ENCODE measurements at places on chromosomes 3 and 15.

- DNase-seq, result no peak
Measured at GRCh38 chr3:145471976-145472375, 689.0 kb downstream of the PLOD2 start.

- no peak for DNase-seq
Measured at GRCh38 chr3:159733194-159733860, 255.3 kb upstream of the IL12A start.

DNA sequence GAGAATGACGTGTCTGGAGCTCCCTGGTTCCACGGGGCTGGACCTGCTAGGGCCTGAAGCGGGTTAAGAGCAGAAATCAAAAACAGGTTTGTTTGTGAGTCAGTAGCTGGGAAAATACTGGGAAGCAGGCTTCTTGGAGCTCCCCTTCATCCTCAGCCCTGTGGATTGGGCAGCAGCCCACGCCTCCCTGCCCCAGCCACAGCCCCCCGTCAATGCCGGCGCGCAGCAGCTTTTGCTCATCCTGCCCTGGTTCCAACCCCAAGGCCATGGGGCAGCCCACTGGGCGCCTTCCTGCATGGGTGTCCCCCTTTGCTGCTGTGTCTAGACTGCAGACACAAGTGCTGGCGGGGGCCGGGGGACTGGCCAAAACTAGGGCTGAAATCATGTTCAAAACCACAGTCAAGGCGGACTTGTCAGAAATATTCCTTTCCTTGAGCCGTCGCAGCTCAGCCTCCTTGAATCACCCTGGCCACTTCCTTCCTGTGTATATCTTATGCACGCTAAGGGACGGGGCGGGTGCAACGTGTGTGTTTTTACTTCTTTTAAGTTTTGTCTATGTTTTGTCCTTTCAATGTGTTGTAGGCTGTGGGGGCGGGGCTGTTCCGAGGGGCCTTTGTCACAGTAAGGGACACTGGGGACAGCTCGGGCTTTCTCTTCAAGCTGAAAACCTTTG is 108.1 kb downstream of the KLF13 start:
- peak; percentile 83 for DNase-seq

DNA sequence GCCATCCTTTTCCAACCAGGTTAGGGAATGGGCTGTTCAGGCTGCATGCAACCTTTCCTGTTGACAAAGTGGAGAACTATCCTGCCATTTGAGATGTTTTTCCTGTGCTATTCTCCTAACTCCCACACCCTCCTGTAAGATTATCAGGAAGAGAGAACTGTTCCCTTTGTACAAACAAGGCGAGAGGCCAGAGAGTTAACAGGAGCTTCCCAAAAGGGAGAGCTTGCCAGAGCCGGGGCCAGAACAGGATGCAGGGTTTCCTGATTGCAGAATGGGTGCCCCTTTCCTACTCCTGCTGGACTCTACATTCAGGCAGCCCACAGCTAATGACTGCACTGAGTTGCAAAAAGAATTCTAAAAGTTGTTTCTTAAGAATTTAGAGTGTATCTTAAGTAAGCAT is 17.1 kb downstream of the PML start:
- no peak for DNase-seq

DNA sequence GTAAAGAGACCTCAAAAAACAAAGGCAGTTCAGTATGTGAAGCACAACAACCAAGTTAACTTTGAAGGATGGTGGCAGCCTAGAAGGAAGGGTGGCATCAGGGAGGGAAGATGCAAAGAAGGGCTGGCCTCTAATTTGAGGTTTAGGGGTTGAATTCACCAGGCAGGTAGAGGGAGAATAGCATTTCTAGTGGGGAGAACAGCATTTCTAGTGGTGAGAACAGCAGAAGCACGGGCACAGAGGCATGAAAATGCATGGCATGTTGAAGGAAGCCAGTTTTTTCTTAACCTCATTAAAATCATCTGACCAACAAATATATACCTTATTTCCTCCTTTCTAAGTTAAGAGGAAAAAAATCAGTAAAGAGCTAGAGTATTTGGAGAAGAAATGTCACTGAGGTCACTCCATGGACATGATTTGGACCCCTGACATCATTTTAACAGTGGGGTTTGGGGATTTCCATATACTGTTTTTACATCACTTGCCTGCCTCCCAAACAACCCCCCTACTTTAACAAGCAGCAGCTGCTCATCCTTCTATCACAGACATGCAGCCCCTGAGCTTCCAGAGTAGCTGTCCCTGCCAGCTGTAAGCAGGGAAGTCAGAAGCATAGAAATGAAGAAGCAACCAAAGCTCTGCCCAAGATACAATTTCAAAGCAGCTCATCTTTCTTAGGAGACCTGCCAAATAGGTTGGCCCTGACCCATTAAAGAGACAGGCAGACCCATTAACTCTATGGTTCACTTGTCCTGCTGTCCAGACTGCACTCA is 2.4 kb upstream of the POPDC2 start:
- no peak for DNase-seq

- no peak for DNase-seq
Measured at GRCh38 chr3:127764841-127765362, 57.4 kb downstream of the MGLL start.

- peak; percentile 98 for DNase-seq
Measured at GRCh38 chr3:33113772-33114621, at the start of gene CRTAP. Gene CRTAP (plus strand): TSS chr3:33114014. CDS start chr3:33114078, 64 bp downstream.

GRCh38 chr3:167886690-167887089 is 151.2 kb downstream of the SERPINI1 start:
- no peak for DNase-seq

DNA sequence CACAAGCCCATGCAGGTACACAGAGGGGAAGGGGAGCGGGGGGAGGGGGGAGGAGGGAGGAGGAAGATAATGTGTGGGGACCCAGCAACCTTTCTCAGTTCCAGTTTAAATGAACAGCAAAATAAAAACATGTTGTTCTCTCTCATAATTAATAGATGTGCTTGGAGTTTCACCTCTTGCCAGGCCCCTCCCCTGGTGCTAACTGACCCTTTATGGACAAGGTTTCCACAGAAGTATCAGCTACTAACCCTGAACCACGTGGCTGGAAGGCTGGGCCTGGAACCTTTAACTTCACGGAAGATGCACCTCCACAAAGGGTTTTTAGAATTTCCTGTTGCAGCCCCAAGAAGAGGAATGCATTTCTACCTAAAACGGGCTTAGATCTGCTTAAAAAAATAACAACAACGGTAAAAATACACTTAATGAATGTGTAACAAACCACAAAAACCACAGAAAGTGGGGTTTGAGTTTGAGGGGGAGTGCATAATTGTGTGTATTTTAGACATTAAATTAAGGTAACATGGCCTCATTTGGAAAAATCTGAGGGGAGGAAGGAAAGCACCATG is 14.8 kb upstream of the SMAD3 start:
- no peak for DNase-seq

DNA sequence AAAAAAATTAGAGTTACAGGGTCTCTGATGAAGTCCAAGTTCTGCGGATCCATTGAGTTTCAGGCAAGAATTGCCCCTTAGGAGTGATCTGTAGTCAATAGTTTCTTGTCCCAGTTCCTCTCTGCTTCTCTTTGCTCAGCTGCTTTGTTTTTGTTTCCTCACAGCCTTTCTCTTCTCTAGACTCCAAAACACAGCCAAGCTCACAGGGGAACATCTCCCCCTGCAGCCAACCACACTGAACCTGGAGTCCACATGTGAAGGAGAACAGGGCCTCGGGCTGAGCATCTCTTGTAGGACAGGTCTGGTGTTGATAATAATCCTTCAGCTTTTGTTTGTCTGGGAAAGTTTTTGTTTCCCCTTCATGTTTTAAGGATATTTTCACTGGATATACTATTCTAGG is 202.6 kb upstream of the ATP10A start:
- DNase-seq, result no peak

- peak; percentile 82 for DNase-seq
Measured at GRCh38 chr3:158097593-158098308, 8.5 kb downstream of the SHOX2 start.

- DNase-seq, result no peak
Measured at GRCh38 chr3:69842351-69842750, 103.1 kb downstream of the MITF start.

- DNase-seq, result peak; percentile 58
Measured at GRCh38 chr3:49803465-49804140, 542 bp downstream of the INKA1 start.

DNA sequence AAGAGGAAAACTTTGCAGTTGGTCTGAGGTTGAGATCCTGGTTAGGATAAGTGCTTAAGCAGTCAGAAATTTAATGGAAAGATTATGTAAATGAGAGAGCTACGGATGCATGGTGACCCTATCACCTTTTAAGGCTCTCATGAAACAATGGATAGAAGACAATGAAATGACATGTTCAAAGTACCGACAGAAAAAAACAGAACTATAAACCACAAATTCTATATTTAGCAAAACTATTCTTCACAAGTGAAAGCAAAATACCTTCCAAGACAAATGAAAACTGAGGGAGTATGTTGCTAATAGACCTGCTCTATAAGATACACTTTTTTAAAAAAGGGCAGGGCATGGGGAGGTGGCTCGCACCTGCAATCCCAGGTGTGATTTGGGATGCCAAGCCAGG is 32.2 kb downstream of the DNAAF4 start:
- no peak for DNase-seq

GRCh38 chr15:90620379-90621067 is 90.8 kb downstream of the CRTC3 start:
- DNase-seq, result peak; percentile 58

GRCh38 chr3:127908202-127908601 is 6.8 kb upstream of the KBTBD12 start:
- DNase-seq, result no peak

DNA sequence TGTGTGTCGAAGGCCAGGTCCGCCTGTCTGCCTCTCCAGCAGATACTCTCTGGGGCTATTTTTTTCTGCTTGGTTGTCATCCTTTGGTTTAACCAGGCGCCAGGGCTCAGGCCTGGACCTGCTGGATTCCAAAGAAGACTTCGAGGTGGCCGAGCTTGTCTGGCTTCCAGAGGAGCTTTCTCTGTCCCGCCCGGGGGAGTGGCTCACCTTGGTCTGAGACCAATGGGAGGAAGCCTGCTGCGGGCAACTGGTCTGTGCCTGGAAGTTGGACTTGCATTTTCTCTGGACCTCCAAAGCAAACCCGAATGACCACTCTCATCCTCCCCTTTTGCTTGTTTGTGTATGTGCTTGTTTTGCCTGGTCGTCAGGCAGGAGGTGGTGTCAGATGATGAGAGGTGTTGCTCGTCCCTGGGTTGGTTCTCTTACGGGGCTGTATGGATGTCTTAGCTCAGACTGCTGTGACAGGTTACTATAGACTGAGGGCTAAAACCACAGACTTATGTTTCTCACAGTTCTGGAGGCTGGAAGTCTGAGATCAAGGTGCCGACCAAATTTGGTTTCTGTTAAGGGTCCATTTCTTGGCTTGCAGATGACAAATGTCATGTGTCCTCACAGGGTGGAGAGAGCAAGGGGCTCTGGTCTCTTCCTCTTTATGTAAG is 19.3 kb downstream of the IGF1R start:
- no peak for DNase-seq

All from lower lobe of right lung (tissue), 2 donors.